ENCODE measurements at places on chromosomes 4 and X.

GRCh38 chr4:54625391-54625790 is 32.4 kb upstream of the KIT start:
- no peak for DNase-seq

DNA sequence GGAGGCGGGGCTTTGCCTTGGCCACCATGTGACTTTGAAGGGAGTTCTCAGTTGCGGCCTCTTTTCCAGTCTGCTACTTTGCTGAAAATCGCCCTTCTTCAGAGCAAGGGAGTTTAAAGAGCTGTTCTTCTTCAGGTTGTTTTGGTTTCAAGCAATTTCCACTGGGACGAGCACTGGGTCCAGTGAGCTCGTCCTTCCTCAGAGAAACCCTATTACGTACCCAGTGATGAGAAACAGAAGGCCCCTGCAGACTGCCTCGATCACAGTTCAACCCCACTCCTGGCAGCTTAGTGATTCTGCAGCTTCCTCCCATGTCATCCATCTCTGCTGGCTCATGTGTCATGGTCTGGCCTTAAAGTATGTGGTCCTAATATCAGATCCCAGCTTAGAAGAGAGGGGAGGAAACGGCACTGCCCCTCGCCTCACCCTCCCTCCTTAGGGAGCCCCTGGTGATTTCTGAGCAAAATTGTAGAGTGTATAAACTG is 7.8 kb upstream of the FAM149A start:
- DNase-seq, result no peak

DNA sequence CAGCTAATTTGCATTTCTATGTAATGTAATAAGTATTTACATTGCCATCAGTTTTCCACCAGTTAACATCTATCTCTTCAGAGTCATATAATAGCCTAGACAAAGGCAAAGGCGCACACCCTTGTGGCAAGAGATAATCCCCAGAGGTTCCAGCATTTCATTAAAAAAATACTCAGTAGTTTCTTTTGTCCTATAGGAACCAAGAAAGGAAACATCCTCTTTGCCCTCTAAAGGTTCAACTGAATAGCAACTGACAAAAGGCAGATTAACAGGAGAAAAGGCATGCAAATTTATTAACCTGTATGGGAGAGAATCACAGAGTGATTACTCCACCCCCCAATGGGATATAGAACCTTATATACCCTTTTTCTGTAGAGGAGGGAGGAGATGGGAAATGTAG is 48.4 kb downstream of the MAGEB17 start:
- no peak for DNase-seq

- DNase-seq, result no peak
Observed at GRCh38 chr4:116953947-116954346, 131.4 kb downstream of the TRAM1L1 start.

DNA sequence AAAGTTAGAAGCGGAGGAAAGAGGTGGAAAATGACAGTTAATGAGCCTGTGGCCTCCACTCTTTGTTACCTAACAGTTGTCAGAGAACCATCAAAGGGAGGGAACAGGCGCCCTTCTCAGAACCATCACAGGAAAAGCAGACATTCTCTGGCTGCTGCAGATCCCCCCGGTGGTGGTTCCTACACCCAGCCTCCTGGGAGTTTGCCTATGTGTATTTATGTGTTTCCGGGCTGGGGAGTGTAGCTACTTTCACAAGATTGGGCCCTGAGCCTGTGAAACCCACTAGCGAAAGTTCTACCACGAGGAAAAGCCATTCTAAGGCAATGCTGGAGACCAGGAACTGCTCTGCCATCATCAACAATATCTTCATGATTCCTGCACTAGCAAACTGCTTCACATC is 52.7 kb upstream of the BCOR start:
- no peak for DNase-seq

- no peak for DNase-seq
Observed at GRCh38 chrX:54049801-54050200, 5.5 kb upstream of the PHF8 start.

All from stimulated activated CD4-positive, alpha-beta T cell treated with anti-CD3 and anti-CD28 coated beads, TNF-alpha, amount 100 ng/mL, for 48 hours (primary cell).